ENCODE measurements at places on chromosomes 7 and 10. TPM values are rescaled to one million over a fixed set of nuclear protein-coding genes. Genes with fewer than 3 reads are reported as not detected.
A peak's percentile ranks its signal among the peaks of the same experiment; 100 is the strongest.

- no peak for DNase-seq
Observed at GRCh38 chr7:47195641-47196040, 386.3 kb downstream of the TNS3 start.

- peak; percentile 35 for DNase-seq
Observed at GRCh38 chr10:70540089-70540788, 61.7 kb downstream of the PALD1 start.

DNA sequence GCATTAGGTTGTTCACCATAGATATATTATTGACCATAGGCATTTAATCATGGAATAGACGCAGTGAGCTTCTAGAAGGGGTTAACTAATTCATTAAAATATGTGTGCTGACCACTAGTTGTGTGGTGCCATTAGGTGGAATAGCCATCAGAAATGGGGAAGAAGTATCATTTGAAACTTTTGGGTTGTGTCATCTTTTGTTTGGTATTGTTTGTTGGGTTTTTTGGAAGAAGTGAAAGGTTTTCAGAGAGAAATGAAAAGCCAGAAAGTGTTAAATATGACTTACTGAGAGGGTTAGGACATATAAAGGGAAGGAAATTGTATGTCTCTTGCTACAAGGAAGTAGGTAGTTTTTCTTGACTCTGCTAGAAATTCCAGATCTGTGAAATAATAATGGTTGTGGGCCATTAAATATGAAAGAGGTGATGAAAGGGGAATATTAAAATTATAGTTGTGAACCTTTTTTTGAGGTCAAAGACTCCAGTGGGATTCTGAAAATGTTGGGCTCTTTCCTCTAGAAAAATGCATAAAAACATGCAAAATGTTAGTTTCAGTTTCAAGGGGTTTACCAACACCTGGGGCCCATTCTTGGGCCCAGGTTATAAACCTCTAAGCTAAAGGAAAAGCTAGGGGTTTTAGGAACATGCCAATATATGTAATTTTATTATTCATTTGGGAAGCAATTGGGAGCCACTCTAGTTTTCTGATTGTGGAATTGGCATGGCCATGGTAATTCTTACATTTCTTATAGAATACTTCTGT lies 348.5 kb downstream of the BBS9 start:
- no peak for DNase-seq

GRCh38 chr7:45921699-45922519 lies 837 bp upstream of the IGFBP3 start:
- DNase-seq, result peak; percentile 43

POLR2J3 gene
- 67.1 TPM for total RNA-seq
